Activated CD4-positive, alpha-beta T cell treated with anti-CD3 and anti-CD28 coated beads, Interleukin-2, Interleukin-4, amounts not matched to agents 100 ng/mL and 50 ng/mL, durations not matched to agents 16 hours and 8 hours (primary cell): ENCODE measurements at places on chromosomes 4 and X.
A peak's percentile ranks its signal among the peaks of the same experiment; 100 is the strongest.

DNA sequence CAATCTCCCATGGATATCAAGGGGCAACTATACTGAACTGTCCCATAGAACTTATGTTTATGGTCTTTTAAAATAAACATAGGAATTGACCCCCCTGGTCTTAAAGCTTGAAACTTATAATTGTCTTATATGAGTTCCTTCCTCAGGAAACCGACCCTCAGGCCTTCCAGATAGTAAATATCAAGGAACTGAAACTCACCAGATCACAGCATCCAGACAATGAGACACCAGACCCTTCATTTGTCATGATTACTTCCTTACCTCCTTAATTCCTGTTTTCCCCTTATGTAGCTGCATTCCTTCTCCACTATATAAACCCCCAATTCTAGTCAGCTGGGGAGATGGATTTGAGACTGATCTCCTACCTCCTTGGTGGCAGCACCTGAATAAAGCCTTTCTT lies 94.8 kb upstream of the GRPR start:
- no peak for DNase-seq

DNA sequence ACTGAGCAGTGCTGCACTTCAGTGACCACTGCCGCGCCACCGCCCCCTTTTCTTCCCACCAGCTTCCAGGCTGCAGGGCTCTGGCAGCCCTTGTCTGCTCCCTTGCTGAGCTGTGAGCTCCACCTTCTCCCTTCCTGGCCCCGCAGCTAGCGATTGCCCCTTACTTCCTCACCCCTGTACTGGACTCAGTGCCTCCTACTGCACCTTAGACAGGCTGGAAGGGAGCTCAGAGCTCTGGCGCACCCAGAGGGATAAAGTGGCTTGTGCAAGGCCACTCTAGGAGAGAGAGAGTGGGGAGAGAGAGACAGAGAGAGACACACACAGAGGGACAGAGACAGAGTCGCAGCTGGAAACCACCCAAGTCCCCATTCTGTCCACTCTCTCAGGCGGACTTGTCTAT lies 6.0 kb downstream of the RASL11B start:
- no peak for DNase-seq

DNA sequence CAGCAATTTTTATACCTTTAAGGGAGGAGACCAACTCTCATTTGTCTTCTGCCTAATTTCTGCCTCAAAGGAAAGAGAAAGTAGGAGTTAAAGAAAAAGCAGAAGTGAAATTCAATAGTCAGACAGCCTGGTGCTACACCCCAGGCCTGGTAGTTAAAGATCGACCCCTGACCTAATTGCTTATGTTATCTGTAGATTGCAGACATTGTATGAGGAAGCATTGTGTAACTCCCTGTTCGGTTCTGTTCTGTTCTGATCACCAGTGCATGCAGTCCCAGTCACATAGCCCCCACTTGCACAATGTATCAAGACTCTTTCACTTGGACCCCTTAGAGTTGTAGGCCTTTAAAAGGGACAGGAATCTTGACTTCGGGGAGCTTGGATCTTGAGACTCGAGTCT lies 335.9 kb upstream of the AR start:
- no peak for DNase-seq

DNA sequence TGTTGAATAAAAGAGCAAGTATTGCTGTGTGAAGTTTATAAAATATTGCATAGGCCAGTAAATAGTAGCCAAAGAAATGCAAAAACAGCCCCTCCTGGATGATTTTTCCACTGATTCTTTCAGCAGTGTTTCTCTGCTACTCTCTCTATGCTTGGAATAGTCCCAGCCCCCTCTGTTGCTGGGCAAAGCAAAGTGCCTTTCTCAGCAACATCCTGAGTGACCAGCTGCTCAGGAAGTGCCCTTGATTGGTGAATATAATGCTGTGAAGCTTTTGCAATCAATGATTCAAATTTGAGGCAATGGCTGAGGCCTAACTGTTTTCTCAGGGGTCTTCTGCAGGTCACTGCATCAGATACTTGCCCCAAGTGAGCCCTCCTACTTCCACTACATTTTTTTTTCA lies 656.7 kb downstream of the ZNF674 start:
- no peak for DNase-seq

DNA sequence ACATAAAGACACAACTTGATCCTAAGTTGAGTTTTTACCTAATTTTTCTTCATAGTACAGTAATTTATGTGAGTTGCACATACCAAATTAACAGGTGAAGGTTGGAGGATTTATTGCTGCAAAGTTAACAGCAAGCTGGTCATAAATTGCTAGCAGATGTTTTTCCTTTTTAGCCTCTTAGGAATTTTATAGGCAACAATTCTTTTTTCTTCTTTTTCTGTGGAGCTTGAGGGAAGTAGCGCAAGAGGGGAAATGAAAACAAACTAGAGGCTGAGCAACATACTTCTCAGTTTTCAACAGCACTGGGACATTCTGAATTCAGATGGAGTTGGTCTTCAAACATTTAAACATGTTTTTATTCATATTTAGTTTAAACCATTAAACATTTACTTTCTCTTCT lies 63.7 kb upstream of the TLR2 start:
- DNase-seq = no peak

DNA sequence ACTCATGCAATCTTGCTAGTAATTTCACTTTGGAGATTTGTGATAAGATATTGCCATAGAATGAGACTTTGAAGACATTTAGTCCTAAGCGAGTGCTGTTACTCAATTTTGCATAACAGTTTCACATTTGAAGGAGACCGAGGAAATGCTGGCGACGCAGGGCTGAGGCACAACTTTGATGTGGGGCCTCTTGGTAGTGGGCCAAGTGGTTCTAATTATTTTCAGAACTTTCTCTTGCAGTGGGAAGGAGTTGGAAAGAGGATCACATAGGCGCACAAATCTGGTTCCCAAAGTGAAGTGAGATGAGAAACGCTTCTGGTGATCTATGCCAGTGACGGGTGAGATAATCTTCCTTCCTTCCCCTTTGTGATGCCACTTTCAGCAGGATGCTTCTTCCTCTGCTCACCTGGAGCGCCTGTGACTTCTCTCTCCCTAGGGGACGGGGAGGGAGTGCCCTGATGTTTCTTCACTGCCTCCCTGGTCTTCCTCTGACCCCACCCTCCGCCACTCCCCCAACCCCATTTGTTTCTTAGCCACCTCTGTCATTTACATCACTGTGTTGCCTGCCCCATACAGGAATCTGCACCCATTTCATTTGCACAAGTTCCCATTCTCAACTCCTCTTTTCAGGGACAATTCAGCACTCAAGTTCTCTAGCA lies 138.9 kb upstream of the MID1 start:
- no peak for DNase-seq

DNA sequence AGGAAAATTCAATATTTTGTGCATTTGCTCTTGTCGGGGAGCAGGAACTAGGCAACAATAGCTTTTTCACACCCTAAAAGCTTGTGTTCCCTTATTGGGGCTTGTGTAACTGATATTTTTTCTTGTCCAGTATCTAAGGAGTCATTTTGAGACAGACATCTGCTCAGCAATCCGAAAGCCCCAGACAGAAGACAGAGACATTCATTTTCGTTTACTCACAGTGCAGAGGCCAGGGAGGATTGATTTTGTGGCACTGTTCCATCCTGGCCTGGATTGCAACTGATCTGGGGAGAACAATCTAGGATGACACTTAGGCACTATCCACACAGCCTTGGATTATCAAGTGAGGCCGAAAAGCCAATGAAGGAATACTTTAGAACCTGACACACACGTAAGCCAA lies 27.4 kb upstream of the PLAC1 start:
- DNase-seq = no peak

DNA sequence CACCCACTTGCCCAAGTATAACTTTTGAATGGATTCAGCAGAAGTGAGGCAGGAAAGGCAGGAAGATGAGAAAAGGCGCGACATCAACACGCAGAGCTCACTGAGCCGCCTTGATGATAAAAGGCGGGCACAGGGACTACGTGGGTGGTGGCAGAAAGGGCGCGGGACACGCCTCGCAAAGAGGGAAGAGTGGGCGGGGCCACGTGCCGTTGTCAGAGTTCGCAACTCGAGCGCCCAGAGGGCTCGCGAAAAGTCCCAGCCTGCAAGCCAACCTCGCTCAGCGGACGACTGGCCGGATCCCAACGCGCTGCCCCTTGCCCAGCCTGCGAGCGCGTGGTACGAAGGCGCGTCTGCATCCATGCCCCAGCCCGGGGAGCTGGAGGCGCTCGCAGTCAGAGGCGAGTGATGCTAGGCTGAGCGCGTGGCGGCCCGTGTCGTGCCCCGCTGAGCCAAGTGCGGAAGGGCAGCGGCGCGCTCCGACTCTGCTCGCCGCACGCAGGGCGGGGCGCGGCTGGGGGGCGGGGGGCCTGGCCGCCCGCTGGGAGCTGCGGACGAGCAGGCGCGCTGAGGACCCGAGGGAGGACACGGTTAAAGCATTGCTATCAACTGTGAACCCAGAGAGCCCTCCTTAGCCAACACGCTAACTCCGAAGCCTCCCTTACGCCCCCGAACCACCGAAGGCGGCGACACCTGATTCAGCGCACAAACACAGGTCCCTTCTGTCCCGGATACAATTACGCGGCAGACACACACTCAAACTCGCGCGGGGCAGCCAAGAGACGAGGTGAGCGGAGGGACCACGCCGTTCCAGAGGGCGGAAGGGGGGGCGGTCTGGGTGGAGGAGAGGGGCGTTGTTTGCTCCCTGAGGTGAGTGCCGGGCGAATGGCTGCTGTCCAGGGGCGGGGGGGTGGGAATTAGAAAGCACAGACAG lies at the start of gene UGT8:
UGT8 (plus strand) TSS at position 617 of the 931 bp plus-strand sequence. CDS start 24,074 bp downstream, outside the sequence.
- peak; percentile 17 for DNase-seq

DNA sequence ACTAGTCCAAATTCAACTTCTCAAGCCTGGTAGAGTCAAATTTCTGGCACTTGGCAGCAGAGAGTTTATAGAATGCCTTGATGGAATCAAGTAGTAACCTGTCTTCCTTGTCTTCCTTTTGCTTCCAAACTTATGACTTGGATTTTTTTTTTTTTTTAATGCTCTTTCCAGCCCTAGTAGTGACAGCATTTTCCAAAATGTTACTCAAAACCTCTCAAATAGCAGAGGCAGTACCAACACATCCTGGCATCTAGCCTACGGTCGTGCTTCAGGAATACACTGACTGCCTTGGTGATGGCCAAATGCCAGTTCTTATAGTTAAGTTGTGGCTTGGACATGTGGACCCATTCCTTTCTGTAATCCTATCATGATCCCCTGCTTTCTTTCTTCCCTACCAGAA lies 46.0 kb downstream of the GALNT7 start:
- DNase-seq = no peak

DNA sequence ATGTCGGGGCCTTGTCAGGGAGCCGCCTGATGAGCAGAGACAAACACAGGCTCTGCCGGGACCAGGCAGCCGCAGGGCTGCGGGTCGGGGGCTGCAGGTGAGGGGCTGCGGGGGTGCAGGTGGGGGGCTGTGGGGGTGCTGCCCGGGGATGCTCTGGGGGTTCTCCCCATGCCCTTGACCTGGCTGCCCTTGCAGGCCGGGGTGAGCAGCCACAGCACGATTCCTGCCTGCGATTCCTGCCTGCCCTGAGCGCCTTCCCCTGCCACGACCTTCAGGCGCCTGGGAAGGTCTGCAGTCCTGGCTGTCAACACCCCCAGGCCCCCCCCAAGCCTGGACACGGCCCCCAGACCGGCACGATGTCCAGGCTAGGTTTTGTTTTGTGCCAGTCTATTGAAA lies 106.3 kb downstream of the FAM53A start:
- DNase-seq = no peak

GRCh38 chrX:129559783-129560182 lies 19.7 kb downstream of the OCRL start:
- no peak for DNase-seq

GRCh38 chr4:83108101-83108861 lies 6.2 kb downstream of the PLAC8 start:
- DNase-seq = no peak

DNA sequence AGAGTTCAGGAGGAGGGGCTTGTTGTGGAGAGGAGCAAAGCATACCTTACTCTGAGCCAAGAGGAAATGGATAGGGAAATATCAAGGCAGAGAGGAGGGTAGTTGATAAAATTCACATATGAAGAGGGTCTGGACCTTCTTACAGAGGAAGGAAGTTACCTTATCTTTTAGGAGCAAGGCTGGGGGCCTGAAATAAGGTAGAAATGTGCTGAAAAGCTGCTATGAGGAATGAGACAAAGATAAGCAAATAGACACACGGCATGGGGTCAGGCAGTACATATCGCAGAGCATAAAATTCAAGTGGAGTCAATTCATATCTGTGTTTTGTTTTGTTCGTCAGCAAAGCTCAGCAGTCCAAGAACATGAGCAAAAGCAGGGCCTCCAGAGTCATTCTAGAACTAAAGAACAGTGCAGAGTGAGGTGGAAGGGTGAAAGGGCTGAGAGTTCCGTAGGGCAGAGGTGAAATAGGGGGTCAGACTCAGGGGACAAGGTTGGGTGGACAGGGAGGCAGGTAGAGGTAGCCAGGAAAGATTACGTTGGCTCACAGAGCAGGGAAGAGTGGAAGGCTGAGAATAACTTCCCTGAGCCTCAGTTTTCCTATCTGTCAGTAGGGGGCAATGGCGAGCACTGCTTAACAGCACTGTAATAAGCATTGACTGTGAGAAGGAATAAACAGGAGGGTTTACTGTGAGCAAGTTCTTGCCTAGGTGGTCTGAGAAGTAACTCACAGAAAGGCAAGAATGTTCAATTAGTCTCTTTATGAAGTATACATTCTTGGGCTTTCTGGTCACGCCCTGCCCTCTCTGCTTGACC lies 9.2 kb downstream of the VSIG4 start:
- DNase-seq = peak; percentile 60

DNA sequence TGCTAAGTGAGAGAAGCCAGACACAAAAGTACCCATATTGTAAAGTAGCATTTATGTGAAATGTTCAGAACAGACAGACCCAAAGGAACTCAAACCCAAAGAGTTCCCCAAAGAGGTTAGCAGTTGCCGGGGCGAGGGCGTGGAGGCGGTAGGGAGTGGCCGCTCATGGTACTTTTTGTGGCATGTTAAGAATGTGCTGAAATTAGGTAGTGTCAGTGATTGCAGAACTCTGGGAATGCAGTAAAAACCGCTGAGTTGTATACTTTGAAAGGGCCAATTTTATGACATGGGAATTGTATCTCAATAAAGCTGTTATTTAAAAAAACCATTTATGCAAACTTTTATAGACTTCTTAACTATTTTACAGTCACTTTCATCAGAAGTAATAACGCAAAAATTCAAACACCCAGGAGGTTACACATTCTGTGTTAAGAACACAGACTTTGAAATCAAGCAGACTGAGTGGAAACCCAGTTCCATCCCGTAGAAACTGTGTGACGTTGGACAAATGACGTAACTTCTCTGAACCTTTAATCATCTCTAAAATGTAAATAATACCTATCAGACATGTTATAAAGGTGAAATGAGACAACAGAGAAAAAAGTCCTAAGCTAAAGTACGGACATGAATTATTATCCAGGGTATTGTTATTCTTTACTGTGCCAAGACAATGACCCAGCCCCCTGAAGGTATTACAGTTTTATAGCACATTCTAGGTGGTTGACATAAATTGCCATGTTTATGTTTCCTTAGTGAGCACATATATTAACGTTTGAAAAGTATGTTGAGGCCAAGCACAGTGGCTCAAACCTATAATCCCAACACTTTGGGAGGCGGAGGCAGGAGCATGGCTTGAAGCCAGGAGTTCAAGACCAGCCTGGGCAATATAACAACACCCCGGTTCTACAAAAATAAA lies 19.7 kb downstream of the ZFP42 start:
- DNase-seq = no peak
